ENCODE measurements at places on chromosomes 4 and X.

- DNase-seq: no peak
These were observed 14.6 kb downstream of the NPNT start for GRCh38 chr4:105909787-105910281.

DNA sequence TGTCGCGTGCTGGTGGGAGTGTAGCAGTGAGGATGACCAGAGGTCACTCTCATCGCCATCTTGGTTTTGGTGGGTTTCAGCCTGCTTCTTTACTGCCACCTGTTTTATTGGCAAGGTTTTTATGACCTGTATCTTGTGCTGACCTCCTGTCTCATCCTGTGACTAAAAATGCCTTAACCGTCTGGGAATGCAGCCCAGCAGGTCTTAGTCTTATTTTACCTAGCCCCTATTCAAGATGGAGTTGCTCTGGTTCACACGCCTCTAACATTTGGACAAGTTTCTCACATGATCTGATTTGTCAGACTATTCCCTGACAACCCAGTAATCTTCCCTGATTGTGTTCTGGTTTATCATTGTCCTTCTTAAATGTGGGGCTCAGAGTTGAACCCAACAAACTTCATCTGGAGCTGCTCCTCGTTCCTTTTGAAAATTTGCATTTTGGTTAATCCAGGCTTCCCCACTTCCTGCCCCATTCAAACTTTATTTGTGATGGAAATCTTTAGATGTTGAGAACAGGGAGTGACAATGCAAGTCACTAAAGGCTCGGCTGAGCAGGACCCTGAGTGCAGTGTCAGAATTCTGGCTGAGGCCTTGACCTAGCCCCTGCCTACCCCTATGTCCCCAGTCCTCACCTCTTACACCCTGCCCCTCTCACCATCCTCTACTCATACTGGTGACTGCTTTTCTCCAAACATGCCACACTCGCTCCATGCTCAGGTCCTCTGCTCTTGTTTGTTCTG, 226.8 kb downstream of the STIM2 start:
- no peak for DNase-seq

GRCh38 chr4:78629991-78630541, 78.5 kb downstream of the ANXA3 start:
- no peak for DNase-seq

DNA sequence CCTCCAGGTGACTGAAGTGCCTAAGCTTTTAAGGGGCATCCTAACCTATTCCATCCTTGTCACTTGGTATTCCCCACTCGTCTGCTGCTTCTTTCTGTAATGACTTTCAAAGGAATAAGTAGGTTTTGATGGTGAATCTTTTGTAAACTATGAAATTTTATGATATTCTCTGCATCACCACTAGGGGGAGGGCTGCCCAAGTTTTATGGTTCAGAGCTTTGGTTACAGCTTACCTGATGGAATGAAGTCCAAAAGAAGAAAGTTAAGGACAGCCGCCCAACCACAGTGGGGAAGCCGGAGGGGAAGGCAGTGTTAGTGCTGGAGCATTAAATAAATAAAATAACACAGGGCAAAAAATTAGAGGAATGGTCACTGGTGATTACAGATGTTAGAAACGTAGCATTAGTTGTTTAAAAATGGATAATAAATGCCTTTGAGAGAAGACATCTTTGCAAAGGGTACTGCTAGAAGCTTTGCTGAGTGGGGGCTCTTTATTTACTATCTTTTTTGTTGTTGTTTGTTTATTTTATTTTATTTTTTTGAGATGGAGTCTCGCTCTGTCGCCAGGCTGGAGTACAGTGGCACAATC, 204.9 kb downstream of the GBA3 start:
- peak; percentile 4 for DNase-seq

DNA sequence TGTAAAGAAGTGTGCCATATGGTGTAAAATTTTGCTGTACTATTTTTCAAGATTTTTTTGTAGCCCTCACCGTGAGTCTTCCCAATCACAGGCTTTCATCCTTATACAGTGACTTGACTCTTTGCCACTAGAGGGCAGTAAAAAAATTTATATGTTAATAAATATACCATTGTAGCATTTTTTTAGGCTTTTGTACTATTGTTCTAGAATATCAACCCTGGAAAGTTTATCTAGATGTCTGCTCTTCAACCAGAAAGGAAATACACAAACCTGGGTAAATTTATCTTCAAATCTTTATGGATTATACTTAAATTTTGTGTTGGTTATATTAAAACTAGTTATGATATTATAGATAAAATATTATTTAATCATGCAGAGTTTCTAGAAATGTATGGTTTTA, 235.3 kb downstream of the TENM3 start:
- DNase-seq: peak; percentile 12

- no peak for DNase-seq
These were observed 74.7 kb downstream of the CLCN4 start for GRCh38 chrX:10231461-10231860.

- DNase-seq: no peak
These were observed 23.6 kb upstream of the C4orf50 start for GRCh38 chr4:6041800-6042199.

DNA sequence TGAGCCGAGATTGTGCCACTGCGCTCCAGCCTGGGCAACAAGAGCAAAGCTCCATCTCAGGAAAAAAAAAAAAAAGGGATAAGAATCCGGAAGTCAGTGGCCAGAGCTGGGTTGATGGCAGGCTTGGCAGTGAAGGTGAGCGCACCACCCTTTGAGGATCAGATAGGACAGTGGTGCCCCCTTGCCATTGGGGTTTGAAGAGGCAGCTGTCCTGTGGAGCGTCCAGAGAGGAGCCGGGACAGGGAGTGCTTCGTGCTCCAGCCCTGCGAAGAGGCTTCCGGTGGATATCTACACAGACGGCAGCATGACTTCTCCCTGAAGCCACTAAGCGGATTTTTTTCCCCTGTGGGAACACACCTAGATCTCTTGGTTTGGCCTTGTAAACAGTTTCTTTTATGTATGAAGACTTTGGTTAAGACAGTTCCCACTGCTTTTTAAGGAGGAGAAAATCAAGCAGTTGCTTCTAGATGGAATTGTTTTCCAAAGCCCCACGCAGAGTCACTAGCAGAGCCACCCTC, 6.5 kb downstream of the TBC1D14 start:
- DNase-seq: no peak

DNA sequence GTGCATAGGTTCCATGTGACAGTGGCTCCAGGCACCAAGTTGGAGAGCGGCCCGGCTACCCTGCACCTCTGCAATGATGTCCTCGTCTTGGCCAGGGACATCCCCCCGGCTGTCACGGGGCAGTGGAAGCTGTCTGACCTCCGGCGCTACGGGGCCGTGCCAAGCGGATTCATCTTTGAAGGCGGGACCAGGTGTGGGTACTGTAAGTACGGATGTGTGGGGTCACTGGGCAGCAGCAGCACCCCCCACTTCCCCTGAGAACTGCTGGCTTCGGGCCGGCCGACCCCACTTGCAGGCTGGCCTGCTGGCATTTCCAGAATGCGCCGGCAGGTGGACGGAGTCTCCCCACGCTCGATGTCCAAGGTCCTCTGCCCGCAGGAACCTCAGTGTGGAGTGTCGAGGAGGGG, 13.2 kb downstream of the DOK7 start:
- DNase-seq: no peak

- no peak for DNase-seq
These were observed 4.4 kb downstream of the FBXW7 start for GRCh38 chr4:152531479-152531878.

DNA sequence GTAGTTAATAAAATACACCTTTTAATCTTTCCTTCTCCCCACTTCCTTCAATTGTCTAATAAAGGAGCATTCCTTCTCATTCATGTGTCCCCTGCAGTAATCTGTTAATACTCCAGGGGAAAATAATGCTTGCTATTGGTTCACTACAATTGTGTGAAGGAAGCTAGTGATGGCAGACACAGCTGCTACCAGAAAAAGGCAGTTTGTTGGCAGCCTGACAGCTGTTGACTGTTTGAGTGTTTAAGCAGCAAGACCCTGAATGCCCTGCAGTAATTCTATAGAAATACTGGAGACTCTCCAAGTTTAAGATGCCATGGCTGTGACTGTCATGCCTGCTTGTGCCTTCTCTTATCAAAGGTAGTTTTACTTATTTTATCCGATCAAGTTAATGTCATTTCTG, 359.5 kb downstream of the C4orf33 start:
- DNase-seq: no peak

GRCh38 chr4:184247421-184247820, 29.7 kb upstream of the ENPP6 start:
- DNase-seq: no peak

DNA sequence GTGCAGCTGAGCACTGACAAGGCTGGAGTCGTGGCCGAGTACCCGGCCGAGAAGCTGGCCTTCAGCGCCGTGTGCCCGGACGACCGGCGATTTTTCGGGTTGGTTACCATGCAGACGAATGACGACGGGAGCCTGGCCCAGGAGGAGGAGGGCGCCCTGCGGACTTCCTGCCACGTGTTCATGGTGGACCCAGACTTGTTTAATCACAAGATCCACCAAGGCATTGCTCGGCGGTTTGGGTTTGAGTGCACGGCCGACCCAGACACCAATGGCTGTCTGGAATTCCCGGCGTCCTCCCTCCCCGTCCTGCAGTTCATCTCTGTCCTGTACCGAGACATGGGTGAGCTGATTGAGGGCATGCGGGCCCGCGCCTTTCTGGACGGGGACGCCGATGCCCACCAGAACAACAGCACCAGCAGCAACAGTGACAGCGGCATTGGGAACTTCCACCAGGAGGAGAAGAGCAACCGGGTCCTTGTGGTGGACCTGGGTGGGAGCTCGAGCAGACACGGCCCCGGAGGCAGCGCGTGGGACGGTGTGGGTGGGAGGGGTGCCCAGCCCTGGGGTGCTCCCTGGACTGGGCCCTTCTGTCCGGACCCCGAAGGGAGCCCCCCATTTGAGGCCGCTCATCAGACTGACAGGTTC, 24.3 kb downstream of the RGS12 start:
- no peak for DNase-seq

- DNase-seq: no peak
These were observed 227.3 kb upstream of the ZC4H2 start for GRCh38 chrX:65203545-65203944.

GRCh38 chrX:67207912-67208311, 335.9 kb upstream of the AR start:
- no peak for DNase-seq

DNA sequence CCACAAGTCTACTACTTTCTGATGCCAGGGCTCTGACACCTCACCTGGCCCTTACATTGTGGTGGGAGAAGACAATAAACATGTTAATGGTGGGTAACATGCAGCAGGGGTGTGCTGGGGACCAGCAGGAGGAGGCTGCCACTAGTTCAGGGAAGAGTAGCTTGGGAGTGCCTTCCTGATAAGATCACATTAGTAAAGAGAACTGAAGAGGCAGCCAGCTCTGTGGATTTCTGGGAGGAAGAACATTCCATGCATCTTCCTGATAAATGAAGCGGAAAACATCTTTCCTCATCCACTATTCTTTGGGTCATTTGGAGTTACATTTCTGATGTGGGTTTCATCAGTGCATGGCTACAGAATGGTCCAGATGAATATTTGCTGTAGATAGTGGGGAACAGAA, 9.0 kb downstream of the RNF150 start:
- DNase-seq: no peak
